Kasumi-1 (cell line): ENCODE measurements at places on chromosomes 3 and 15.

DNA sequence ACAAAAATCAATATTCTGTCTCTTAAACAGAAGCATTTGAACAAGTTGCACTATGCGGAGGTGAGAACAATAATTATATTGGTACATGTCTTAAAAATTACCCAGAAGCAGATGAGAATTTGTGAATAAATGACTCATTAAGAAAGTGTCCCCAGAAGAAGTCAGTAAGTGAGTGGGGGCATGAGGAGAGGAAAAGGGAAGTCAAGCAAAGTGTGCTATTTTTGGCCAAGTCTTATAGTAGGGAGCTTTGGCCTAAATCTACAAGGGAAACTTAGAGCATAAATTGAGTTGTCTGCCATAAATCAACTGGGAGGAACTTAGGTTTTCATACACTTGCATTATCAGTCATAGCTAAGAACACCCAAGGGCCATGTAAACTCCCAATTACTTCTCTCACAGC lies 86.9 kb upstream of the SATB1 start:
- peak; percentile 92 for DNase-seq

DNA sequence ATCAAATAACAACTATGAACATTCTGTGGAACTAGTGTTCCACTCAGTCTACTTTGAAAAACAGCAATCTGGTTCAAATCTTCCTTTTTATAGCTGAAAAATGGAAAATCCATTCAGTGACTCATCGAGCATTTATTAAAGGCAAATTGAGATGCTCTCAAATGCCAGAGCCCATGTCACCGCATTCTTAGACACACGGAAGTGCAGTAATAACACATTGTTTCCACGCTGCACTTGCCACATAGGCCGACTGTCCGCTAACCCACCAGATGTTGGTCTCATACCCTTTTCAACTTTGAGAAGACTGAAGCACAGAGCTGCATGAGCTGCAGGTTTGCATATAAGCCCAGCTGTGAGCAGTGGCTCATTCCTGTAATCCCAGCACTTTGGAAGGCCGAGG lies 95.9 kb downstream of the TMEM266 start:
- DNase-seq, result no peak

DNA sequence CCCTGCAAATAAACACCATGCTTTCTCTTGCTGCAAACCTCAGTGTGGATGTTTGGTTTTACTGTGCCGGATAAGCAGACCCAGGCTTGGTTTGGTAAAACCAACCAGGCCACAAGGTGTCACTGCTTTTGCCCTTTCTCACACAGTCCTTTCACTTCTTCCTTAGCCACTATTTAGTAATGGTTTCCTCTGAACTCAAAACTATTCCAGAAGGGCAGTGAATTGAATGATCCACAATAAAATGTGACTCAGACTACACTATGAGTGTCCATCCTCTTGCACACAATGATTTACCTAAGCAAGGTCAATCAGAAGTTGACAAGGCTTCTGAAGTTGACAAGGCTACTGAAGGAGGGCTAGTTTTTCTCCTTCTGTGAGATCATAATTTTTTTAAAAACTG lies 552.4 kb upstream of the CCDC54 start:
- DNase-seq, result peak; percentile 29

DNA sequence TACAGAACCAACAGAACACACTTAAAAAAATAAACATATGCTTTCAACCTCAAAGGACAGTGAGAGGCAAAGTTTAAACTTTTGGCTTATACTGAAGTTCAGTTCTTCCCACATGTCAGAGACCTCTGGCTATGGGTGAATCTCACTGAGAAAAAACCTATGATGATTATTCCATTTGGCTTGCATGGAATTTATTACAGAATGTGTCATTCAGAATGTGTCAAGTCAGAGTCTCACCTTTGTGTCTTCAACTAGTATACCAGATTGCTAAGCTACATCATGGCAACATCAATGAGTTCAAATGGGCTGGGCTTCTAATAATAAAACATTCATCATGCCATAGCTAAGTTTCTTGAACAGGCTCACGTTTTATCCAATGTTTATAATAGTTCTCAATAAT lies 987.0 kb downstream of the NTRK3 start:
- no peak for DNase-seq

GRCh38 chr15:66901336-66902100 lies 163.9 kb upstream of the SMAD3 start:
- DNase-seq, result peak; percentile 56

GRCh38 chr15:73225358-73226015 lies 143.3 kb downstream of the HCN4 start:
- DNase-seq, result no peak

- peak; percentile 57 for DNase-seq
These were observed 22.6 kb upstream of the CACNA2D2 start for GRCh38 chr3:50525987-50526386.

DNA sequence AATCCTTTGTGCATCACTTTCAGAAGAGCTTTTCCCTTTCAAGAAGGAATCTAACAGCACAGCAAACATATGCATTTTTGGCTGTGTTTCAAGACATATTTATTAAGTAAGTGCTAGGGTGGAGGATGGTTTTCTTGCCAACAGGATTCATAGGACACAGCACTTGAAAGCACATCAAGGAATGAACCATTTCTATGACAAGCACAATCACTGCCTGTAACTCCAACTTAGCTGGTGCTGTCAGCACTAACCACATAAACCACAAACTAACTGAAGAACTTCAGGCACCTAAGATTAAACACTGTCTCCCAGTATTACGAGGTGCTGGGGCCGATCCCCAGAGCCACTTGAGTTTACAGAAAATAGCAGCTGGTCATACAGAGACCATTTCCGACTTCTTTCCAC lies 35.4 kb upstream of the SPRED1 start:
- no peak for DNase-seq

DNA sequence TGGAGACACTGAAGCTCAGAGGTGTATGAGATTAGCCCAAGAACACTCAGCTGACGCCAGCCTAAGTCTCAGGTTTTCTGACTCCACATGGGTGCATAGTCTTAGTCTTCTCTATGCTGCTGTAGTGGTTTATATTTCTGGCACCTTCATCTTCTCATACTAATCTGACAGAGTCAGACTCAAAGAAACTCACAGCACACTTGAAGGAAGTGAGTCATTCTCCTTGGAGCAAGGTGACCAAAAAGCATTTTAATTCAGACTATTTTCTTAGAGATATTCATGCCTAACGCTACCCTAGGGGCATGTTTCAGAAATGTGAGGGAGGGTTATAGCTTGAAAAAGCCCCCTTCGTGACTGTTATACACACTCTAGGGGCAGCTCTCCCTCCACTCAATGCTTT lies 775.3 kb upstream of the ARPP21 start:
- no peak for DNase-seq

- DNase-seq, result no peak
These were observed 14.5 kb downstream of the EFCAB12 start for GRCh38 chr3:129413687-129414506.

DNA sequence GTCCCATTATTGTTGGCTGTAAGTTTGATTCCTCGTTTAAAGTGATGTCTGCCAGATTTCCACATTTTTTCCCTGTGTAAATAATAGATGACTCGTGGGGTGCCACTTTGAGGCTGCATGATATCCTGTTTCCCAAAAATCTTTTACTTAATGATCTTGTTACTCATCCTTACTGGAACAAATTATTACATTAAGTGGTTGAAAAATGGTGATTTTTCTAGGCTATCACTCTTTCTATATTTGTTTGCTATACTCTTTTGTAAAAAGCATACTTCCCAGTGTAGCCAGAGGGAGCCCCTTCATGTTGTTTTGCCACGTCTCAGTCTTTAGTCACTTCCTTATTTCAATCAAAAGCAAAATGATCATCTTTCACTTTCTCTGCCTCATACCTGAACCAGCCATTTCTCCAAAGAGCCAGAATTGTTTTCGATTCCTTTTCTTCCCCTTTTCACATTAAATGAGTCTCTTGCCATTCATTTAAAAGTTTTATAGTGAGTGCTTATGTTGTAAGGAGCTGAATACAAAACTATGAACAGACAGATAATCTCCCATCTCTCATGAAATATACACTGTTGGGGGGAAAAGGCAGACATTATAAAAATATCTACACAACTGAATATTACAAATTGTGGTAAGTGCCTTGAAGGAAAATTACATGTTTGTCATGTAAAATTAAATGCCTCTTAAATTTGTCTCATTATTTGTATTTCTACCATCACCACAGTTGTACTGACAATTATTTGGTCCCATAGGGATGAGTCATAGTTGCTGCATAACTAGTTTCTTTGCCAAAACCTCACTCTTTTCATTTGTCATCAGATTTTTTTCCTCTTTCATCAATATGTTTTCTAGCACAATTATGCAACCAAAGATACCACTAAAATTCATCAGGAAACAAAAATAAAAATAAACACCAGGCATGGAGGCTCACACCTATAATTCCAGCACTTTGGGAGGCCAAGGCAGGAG lies 41.5 kb downstream of the ADGRG7 start:
- DNase-seq, result peak; percentile 84

GRCh38 chr3:108053067-108053466 lies 37.8 kb downstream of the CD47 start:
- no peak for DNase-seq

- DNase-seq, result no peak
These were observed 39.7 kb downstream of the PCOLCE2 start for GRCh38 chr3:142849148-142849547.

DNA sequence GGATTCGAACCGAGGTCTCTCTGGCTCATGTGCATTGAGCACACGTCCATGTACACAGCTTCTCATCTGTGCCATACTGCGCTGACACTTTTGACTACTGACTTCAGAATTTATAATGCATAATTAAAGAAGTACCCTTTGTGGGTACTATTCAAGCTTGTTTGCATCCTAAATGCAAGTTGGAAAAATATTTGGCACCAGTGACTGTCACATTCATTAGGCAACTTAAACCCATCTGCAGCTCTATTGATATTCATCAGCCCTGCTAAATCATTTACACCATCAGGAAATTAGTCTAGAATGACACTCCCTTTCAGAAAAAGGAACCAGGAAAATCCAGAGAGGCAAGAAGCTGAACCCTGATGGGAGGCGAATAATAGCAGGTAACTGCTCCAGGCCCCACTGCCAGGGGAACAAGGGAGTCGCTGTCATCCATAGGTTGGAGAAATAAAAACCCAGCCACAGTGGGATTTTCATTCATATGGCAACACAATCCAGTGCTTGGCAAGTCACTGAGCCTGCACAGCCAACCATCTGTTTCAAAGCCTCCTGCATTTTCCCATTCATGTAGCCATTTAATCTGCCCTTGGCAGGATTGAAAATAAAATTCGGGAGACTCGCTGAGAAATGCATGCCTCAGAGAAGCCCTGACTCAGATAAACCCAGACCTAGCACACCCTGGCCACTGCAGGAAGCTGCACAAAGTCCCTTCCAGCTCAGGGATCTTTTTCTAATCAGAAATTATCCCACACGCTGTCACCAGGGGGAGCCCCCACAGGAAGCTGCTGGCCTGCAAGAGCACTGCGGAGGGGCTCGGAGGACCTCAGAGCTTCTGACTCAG lies 103.0 kb upstream of the VEPH1 start:
- DNase-seq, result peak; percentile 69

DNA sequence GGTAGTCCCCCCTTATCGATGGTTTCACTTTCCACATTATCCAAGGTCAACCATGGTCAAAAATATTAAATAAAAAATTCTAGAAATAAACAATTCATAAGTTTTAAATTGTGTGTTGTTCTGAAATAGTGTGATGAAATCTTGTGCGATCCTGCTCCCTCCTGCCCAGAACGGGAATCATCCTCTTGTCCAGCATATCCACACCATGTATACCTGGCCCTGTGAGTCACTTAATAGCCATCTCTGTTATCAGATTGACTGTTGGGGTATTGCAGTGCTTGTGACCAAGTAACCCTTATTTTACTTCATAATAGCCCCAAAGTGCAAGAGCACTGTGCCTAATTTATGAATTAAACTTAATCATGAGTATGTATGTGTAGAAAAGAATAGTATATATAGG lies 19.1 kb downstream of the FAM81A start:
- no peak for DNase-seq

DNA sequence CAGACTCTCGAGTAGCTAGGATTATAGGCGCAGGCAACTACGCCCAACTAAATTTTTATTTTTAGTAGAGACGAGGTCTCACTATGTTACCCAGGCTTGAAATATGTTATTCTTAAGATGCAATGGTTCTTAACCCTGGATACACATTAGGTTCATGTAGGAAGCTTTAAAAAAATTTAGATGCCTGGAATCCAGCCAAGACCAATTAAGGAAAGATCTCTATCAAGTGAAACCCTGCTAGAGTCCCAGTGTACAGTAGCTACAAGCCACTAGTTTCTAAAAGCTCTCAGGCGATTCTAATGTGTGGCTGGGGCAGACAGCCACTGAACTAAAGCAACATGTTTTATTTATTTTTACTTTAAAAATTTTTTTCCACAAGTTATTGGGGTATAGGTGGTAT lies 33.2 kb downstream of the TRIM69 start:
- no peak for DNase-seq

DNA sequence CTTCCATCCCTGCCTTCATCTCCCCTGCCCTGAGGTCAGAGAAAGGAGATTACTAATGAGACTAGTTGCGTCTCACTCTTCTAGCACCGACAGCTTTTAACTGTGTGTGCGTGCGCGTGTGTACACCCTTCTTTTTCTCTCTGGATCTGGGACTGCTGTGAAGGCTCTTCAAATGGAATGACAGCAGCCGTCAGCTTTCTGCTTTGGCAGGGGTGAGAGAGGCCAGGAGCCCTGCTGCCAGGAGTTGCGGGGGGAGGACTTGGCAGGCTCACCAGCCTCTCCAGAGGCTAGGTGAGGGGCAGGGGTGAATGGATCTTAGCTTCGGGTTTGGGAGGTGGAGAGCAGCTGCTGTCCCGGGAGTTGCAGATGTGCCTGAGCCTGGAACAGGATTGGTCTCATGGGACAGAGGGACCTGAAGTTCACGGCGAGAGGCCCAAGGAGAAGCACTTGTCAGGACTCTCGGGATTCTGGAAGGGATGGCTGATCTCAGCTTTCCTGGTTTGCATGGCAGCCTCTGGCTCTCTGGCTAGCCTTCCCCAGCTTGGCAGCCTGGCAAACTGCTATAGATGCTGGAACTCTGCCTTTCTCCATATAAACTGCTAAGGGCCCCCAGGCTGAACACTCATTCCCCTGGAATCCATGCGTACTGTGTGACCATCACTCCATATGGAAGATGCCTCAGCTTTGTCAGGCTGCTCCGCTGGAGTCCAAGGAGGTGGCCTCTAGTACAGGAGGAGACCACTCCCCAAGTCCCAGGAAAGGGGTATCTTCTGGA lies 16.6 kb downstream of the TEX264 start:
- DNase-seq, result no peak
